A172 (cell line): ENCODE measurements at places on chromosomes 2 and 18.

DNA sequence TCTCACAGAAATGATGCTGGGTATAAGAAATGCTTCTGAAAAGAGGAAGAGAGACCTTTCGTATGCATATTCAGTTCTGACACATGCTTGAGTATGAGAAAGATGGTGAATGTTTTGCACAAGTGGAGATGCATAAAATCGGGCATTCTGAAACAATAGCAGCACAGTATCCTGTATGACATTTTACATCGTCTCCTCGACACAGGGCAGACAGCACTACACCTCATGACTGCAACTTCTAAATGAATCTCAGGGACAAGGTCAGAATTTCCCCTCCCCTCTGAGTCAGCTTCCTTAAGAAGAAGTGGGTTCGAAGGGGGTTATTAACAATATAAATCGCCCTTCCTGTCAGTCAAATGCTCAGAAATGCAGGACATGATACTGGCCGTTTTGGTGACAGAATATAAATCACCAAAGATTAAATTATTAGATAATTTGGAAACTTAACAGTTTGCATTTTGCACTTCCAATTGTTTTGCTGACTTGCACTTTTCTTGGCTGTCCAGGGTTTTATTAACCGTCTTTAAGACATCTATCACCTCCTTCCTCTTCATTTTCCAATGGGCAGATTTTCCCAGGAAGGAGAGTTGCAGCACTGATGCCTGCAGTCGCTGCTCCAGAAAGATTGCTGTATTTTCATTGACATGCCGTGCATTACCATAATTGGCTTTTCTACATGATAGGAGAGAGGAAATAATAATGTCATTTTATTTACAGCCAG is 57.2 kb downstream of the TSHZ1 start:
- no peak for DNase-seq

GRCh38 chr2:10407841-10408648 is 40.1 kb downstream of the ODC1 start:
- DNase-seq = peak; percentile 100

DNA sequence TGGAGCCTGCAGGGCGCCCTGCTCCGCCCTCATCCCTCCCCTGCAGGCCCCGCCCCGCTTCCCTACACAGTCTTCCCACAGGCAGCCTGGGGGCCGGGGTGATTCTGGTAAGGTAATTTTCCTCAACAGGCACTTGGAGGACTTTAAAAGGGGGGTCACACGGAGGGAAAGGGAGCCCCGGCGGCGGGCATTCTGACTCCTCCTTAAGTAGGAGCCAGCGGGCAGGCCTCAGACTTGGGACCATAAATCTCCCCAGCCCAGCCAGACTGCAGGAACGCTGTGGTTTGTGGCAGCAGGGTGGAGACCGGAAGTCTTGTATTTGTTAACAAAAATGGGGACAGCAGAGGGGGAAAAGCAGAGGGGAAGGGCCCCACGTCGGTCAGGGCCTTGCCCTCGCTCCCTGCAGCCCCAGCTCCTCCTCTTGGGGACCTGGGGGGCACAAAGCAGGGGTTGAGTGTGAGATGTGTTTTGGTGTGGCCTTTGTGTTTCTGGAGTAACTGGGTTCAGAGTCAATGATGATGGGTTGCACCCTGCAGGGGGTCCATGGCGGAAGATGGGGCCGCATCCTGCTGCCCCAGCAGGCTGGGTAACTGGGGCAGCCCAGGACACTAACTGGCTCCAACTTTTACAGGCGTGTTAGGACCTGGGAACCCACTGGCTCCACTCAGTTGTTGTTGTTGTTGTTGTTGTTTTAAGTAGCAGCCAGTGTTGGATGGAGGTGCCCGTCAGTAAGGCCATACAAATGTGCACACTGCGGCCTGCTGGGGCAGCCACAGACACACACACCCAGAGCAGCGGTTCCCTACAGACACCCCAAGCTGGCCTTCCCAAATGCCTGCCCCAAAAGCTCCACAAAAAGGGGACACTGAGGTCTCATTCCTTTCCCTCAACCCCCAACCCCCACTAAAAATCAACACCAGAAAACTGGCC is 27.7 kb downstream of the SMAD7 start:
- peak; percentile 87 for DNase-seq

DNA sequence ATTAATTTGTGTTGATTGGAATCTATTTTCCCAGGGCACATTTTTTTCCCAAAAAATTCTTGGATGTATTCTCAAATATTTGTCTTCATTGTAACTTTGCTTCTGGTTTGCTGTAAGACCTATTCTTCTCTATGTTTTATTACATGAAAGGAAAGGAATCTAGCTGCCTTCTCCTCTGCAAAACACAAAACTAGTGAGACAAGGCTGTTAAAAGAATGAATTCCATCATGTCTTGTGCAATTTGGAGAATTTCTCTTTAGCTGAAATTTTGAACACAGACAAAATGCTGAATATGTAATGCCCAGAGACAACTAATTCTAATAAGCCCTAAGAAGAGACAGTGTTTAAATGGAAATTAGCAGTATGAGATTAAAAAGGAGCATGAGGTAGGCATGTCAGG is 275.9 kb downstream of the CDH20 start:
- no peak for DNase-seq

DNA sequence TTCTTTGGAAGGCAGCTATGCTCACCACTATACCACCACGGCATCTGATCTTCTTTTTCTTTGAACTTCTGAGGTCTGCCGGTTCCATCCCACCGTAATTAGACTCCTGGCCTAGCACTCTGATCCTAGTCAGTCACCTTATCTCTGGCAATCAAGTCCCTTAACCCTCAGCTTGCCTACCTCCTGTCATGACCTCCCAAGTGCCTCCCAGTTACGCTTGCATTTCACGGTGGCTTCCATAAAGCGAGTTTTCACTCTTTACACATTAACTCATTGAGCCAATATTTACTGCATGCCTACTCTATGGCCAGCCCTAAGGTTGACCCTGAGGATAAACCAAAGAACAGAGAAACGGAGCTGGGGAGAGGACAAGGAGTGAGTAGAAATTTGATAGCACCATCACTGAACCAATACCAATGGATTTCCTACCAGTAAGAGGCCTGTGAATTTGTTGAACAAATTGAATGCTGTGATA is 37.8 kb upstream of the TMEM182 start:
- DNase-seq = no peak

DNA sequence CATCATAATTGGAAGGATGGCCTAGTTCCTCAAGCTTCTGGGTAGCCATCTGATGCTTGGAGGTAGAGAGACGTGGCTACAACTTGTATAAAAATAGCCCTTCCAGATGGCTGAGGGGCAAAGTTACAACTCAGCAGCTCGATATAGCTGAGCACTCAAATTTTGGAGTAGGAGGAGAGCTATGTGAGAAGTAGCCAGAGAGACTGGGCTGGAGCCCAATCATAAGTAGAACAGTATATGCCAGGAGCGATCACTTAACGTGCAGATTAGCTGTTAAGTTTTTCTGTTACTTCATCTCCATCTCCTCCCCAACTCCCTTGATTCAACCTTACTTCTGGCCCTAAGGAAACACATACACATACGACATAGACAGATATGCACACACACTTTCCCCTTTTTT is 28.8 kb downstream of the CNRIP1 start:
- no peak for DNase-seq

DNA sequence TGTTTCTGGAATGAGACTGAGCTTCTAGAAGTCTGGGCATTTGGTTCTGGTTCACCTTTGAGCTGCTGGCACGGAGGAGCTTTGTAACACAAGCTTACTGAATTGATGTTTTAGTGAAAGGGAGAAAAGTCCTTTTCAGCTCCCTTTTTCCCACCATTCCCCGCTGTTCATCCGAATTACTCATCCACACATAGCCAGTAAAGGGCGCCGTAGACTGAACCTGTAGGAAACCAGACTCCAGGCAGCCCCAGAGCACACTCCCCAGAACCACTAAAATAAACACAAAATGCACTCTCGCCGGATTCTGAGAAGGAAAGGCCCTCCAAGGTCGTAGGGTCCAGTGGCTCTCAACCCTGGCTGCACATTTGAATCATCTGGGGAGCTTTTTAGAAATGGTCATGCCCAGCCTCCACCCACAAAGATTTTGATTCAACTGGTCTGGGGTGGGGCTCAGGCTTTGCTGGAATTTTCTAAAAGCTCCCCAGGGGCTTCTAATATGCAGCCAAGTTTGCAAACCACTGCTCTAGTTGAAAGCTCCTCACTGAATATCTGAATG is 29.6 kb downstream of the TCF7L1 start:
- DNase-seq = no peak
